Stimulated activated naive CD8-positive, alpha-beta T cell treated with anti-CD3 and anti-CD28 coated beads, Interleukin-15, amount 100 ng/mL, for 72 hours (primary cell): ENCODE measurements at places on chromosomes 6 and 20.

DNA sequence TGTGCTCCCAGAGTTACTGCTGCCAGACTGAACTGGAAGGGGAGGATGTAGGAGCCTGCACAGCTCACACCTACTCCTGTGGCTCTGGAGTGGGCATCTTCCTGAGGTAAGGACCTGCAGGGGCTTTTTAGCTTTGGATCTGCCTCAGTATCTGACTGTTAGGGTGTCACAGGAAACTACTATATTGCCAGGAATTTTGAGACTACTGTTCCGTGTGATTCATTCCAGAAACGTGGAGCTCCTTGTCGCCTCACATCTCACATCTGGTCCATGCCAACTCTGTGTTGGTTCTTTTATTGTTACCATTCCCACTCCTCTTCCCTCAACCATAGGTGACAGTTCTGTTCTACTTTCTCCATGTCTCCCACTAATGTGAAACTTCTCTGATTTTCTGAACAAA, 34.1 kb downstream of the PRPH2 start:
- no peak for DNase-seq

GRCh38 chr6:163346497-163346961, 68.0 kb upstream of the QKI start:
- DNase-seq, result no peak

- no peak for DNase-seq
Observed at GRCh38 chr20:51695574-51696303, 72.5 kb downstream of the ATP9A start.

DNA sequence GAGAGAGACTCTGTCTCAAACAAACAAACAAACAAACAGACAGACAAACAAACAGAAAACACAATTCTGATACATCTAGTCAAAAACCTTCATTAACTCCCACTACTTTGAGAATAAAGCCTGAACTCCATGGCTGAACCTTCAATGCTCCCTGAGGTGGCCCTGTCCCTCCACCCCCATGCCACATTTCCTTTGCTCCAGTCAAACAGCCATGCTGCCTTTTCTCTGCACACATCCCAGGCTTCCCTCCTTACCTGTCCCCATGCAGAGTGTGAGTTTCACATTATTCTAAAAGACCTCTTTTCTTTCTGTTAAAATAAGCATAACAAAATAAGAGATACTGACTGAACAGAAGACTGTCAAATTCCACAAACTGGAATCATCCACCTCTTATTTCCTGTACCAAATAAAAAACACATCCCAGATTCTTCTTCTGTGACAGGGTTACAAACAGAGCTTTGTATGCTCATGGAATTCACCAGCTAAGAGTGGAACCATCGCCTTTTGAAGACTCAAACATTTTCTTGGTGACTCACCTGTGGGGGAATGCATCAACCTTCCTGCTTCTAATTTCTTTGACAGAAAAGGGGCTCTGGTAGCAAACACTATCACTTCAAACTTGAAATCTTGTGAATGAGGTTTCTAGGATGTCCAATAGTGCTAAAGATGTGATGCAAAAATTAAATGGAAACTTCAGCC, 71.0 kb upstream of the SLC22A16 start:
- DNase-seq, result no peak

DNA sequence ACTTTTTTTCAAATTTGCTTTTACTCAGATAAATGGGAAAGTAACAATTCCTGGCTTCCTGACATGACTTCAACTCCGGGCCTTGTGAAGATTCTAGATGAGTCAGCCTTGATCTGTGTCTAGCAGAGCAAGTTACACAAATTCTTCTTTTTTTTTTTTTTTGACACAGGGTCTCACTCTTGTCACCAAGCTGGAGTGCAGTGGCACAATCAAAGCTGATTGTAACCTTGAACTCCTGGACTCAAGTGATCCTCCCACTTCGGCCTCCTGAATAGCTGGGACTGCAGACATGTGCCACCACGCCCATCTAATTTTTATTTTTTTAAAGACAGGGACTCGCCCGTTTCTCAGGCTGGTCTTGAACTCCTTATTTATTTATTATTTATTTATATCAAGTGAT, 7.3 kb upstream of the ARHGAP18 start:
- no peak for DNase-seq

- no peak for DNase-seq
Observed at GRCh38 chr20:40997116-40997515, 31.5 kb upstream of the TOP1 start.

- no peak for DNase-seq
Observed at GRCh38 chr6:134950482-134950881, 581 bp upstream of the ALDH8A1 start.

DNA sequence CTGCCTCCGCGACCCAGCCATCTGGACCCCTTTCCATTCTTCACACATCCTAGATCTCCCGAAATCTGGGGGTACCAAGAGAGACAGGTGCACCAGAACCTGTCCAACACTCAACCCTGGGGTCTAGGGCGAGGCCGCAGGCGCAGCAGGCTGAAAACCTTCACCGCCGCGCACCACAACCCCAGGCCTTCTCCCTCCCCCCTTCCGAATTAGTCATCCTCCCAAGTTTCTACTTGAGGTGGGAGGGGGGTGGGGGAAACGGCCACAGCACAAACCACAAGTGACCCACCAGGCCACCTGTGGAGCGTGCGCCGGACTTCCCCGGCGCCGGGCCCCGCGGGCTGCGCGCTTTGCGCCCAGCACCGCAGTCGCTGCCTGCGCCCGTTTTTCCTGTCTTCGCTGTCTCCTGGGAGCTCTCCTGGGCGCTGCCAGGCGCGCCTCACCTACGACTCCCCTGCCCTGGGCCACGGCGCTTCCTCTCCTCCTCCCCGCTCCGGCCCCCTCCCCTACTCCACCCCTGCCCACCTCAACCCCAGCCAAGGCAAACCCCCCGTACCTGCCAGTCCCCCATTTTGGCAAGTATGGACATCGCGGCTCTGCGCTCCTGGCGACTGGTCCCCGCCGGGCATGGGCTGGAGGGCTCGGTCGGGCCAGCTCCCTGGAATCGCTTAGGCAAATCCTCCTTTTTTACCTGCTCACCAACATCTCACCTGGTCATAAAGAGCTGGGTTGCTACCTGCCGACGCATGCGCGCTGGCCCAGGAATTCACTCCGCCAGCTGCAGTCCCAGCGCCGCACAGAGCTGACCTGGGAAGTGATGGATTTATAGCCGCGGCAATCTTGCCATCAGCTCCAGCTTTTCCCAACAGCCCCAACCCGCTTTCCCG, 4.2 kb upstream of the TFAP2A start:
- no peak for DNase-seq

DNA sequence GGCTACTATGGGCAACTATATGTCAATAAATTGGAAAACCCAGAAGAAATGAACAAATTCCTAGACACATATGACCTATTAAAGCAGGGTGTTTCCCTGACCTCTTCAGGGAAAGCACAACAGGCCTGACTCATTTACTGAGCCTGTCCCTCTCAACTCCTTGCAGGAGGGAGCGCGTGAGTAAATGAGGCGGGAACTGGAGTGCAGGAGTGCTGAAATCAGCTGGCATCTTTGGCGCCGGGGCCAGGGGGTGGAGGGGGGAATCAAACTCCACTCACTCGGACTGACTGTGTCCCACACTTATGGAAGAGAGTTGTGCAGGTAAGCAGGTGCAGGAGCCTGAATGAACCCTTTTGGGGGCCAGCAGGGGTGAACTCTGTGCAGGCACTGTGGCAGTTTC, 671.2 kb upstream of the PTCHD4 start:
- no peak for DNase-seq

DNA sequence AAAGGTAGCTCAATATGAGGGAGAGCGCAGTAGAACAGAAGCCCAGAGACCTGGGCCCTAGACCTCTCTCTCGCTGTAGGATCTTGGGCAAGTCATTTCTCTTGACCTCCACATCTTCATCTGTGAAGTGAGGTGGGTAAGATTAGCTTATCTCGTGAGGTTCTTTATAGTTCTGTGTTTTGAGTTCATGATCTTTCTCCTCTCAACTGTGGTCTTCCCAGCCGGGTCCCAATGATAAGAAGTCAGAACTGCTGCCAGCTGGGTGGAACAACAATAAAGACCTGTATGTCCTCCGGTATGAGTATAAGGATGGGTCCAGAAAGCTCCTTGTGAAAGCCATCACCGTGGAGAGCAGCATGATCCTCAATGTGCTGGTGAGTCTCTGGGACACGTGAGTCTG, 6.9 kb downstream of the PSMF1 start:
- no peak for DNase-seq
